Kidney epithelial cell (primary cell): ENCODE measurements at places on chromosomes 1 and 21. TPM values are rescaled to one million over a fixed set of nuclear protein-coding genes. Genes with fewer than 3 reads are reported as not detected.

Gene CACHD1
- total RNA-seq = 12.1 and 12.2 TPM in 2 replicates

Gene GREM2
- 0.04 and 0.14 TPM in 2 replicates for total RNA-seq

Gene CYP4A22
- total RNA-seq = not detected in 2 replicates

Gene GRIK3
- total RNA-seq = under 0.01 TPM in 2 replicates

Gene OR2L8
- total RNA-seq = not detected in 2 replicates

Gene SPATA45
- total RNA-seq = not detected in 2 replicates

Gene FLG
- not detected in 2 replicates for total RNA-seq

Gene SMIM1
- total RNA-seq = not detected in 2 replicates

Gene MYOC
- not detected in 2 replicates for total RNA-seq

Gene H6PD
- 24.4 and 26.3 TPM in 2 replicates for total RNA-seq

Gene TACSTD2
- total RNA-seq = 169 and 183 TPM in 2 replicates

Gene SFN
- total RNA-seq = 85.8 and 89.0 TPM in 2 replicates

Gene RHD
- total RNA-seq = not detected in 2 replicates

Gene IQCC
- 2.5 and 5.3 TPM in 2 replicates for total RNA-seq

Gene CRP
- not detected in 2 replicates for total RNA-seq

Gene CTXND2
- total RNA-seq = not detected in 2 replicates

Gene RER1
- 79.1 and 92.8 TPM in 2 replicates for total RNA-seq

Gene MMEL1
- total RNA-seq = 1.9 TPM in 1 of 2 replicates, not detected in the other

Gene HHIPL2
- 0.08 TPM in 1 of 2 replicates, not detected in the other for total RNA-seq

Gene LRRC7
- 0.04 TPM in 1 of 2 replicates, not detected in the other for total RNA-seq

Gene RIPK4
- total RNA-seq = 17.6 and 20.5 TPM in 2 replicates

Gene HPCAL4
- 0.27 and 0.84 TPM in 2 replicates for total RNA-seq

Gene CENPL
- total RNA-seq = 4.4 and 6.6 TPM in 2 replicates

Gene MAP3K21
- total RNA-seq = 6.4 and 7.6 TPM in 2 replicates

Gene BEND5
- 3.9 and 4.2 TPM in 2 replicates for total RNA-seq

Gene SMPDL3B
- 20.1 and 23.3 TPM in 2 replicates for total RNA-seq

Gene GJA4
- total RNA-seq = not detected in 2 replicates

Gene KNCN
- not detected in 2 replicates for total RNA-seq

Gene TTC13
- total RNA-seq = 8.3 and 16.4 TPM in 2 replicates

Gene LRP8
- 7.5 and 9.5 TPM in 2 replicates for total RNA-seq

Gene SLC6A9
- 20.1 and 22.4 TPM in 2 replicates for total RNA-seq

Gene VWA1
- 27.6 and 28.3 TPM in 2 replicates for total RNA-seq

Gene C1orf116
- total RNA-seq = 34.1 and 39.8 TPM in 2 replicates

Gene KRTAP21-2
- not detected in 2 replicates for total RNA-seq

Gene HSPA6
- 0.84 TPM in 1 of 2 replicates, not detected in the other for total RNA-seq

Gene SLAMF6
- total RNA-seq = not detected in 2 replicates

Gene ANXA9
- 0.21 and 1.3 TPM in 2 replicates for total RNA-seq

Gene IGFN1
- 0.48 and 0.54 TPM in 2 replicates for total RNA-seq
